Fibroblast of mammary gland (primary cell): ENCODE measurements at places on chromosomes 12 and 14.

GRCh38 chr14:50862036-50862570 is 9.8 kb upstream of the ABHD12B start:
- DNase-seq = no peak

DNA sequence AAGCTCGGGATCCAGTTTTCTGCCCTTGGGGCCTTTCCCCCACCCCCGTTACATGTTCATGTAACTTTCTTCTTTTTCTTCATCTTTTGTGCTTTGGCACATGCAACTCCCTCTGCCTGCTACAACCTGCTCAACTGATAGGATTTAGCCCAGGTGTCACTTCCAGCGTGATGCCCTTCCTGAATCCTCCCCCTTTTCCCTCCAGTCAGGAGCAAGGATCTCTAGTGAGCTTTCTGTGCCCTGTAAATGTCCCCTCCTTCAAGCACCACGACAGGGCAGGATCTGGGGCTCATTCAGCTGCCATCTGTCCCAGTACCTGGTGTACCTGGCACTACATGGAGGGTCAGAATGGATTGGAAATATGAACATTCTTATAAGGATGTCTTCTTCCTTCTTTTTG is 15.3 kb downstream of the PELI2 start:
- DNase-seq = no peak

DNA sequence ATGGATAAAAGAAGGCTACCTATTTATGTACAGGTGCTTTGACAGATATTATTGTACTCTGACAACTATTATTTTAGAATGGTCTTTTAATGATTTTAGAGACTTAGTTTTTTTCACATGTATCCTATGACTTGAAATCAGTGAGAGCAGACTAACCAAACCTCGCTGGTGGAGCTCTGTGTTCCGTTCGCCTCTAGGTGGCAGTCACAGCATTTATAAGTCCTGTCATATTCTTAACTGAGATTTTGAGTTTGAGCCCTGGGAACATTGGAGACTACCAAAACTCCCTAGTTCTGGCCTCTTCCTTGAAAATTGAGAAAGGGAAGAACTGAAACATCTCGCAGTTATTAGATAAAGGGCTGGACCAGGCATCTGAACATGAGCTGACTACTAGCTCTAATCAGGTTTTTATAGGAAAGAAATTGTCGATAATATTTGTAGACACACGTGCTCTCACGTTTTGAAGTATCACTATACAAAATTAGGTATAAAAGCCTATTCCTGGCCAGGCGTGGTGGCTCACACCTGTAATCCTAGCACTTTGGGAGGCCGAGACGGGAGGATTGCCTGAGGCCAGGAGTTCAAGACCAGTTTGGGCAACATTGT is 48.3 kb downstream of the TTLL5 start:
- DNase-seq = peak; percentile 85

- DNase-seq = no peak
These were observed 48.4 kb upstream of the OXA1L start for GRCh38 chr14:22718091-22718490.

DNA sequence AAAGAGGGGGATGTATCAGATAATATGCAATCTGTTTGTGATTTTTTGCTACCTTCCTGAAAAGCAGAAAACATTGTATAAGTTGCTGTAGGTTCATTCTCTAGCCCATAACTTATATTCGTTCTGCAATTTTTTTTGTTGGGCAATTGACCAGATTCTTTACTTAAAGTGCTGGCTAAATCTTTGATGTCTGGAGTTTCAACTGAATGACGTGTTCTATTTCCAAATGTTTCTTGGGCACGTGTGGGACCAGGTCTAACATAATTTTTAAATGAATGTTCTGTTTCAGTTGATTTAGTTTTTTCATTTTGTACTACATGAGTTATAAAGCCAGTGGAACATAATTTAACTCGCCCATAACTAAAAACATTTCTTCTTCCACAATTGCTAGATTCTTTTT is 3.8 kb downstream of the MLH3 start:
- DNase-seq = peak; percentile 53

DNA sequence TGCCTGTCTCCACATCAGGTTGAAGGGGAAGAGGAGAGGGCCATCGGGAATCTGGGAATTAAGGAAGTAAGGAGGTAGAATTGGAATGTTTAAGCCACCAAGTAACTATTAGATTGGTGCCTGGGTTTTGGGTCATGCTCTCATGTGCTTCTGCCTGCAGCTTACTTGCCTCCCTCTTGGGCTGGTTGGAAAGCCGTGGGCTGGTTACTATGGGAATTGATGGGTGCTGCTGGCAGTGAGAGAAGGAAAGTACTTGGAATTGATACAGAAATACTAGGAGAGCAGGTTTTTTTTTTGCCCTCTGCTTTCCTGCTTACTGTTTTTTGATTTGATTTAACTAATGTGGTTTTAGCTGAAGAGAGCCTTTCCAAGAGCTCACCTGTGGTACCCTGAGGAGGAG is 493.5 kb upstream of the RGS6 start:
- DNase-seq = peak; percentile 67

DNA sequence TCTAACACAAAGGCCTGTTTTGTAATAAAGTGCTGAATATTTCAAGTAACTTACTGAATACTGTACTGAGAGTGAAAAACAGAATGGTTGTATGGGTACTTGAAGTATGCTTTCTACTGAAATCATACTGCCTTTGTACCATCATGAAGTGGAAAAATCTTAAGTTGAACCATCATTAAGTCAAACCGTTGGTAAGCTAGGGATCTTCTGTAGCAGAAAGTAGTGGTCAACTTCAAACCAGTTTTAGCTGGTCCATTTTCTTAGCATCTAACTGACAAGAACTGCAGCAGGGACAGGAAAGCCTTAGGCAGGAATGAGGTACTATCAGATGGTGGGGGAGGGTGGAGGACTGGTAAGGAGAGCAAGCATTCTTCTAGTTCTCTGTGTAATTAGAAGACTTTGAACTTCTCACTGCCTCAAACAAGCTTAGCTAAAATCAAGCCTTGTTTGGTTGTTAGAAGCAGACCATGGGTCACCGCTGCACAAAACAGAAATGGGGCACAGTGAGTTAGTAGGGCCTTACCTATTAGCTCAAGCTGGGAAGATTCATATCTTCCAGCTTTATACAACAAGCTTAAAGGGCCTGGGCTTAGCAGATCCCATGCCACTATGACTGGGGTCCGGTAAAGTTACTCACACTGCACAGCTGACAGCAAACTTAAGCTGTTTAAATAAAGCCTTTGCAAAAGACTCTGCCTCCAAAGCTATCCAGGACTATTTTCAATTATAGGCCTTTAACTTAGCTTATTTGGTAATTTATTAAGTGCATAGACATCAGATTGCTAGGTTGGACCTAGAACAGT is 73.8 kb downstream of the ACADS start:
- no peak for DNase-seq

DNA sequence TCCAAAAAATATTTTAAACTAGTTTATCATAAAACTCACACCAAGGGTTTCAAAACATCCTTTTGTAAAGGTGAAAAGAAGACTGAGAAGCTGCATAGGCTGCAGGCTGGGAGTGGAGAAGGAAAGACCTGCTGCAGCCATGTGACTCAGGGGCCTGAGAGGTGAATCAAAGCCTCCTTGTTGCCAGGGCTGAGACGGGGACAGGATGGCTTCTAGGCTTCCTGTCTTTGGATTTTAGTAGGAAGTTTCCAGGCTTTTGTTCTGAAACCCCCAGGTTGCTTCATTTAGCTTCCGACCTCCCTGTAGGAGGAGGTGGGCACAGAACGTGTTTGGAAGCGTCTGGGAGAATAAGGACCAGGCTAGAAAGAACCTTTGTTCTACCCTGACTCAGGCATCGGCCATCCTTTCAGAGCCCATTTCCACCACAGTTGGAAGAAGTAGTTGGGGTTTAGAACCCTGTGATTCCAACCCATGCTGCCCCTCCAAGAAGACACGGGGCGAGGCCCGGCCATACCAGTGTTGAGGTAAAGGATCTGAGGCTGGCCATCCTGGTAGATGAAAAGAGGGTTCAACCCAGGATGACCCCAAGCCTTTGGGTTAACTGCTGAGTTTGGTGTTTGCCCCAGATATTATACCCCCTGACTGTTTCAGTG is 122.4 kb downstream of the SLC25A47 start:
- DNase-seq = no peak

- DNase-seq = peak; percentile 21
These were observed 151.0 kb upstream of the KRAS start for GRCh38 chr12:25401547-25402345.
